Fibroblast of skin of right biceps (primary cell): ENCODE measurements at places on chromosomes 2 and 18.

- peak; percentile 28 for DNase-seq
Measured at GRCh38 chr2:168456521-168457189, 583 bp downstream of the CERS6 start.

- DNase-seq, result no peak
Measured at GRCh38 chr2:62347563-62348270, 151.8 kb downstream of the B3GNT2 start.

DNA sequence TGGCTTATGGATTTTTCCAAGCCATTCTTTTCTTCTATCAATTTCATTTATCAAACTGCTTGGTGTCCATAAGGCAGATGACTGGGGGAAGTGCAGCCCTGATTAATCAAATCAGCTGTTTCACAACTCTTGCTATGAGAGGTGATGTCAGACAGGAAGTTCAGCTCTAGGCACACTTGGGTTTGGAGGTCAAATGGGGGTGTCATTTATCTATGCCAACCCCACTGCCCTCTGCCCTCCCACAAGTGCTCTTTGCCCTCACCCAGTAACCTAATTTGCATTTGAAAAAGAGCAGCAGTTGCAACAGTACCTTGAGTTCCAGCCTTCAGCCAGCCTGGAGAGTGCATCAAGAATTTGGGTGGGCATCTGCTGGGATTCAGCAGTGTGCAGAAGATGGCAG lies 431.3 kb upstream of the SPRED2 start:
- no peak for DNase-seq

GRCh38 chr2:199861132-199861774 lies 10.3 kb upstream of the FTCDNL1 start:
- DNase-seq, result peak; percentile 11

GRCh38 chr2:26998323-26998722 lies 27.9 kb downstream of the MAPRE3 start:
- DNase-seq, result no peak

DNA sequence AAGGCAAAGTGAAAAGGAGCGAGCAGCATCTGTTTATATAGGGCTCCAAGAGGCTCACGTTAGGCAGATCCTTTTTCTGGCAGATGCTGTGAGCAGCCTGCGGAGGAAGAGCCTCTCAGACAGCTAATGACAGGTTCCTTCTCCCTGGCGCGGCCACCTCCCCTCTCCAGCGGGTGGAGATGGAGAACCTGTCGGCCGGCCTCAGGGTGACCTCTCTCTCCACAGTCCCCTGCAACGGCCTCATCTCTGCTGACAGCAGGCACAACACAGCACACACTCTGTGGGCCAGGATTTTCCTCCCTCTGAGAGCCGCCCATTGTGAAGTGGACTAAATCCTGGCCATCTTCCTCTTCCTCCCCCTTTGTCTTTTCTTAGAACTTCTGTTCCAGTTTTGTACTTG lies 119.8 kb downstream of the PRKCE start:
- DNase-seq, result no peak

DNA sequence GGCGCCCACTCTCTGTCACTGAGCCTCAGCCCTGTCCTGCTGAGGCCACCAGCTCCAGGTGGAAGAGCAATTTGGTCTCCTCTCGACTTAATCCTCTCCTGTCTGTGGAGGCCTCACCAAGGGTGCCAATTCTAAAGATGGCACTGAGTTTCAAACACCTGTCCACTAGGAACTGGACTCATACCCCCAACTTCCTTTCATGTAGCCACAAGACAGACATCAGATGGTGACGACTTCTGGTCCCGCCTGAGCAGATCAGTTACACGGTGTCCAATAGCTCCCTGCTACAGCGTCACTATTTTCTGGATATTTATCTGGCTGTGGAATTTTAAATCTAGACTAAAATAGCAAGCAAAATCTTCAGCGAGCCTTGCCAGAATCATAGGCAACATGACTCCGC lies 24.5 kb upstream of the SP5 start:
- DNase-seq, result no peak

GRCh38 chr2:111145103-111145760 lies 24.5 kb downstream of the BCL2L11 start:
- no peak for DNase-seq

DNA sequence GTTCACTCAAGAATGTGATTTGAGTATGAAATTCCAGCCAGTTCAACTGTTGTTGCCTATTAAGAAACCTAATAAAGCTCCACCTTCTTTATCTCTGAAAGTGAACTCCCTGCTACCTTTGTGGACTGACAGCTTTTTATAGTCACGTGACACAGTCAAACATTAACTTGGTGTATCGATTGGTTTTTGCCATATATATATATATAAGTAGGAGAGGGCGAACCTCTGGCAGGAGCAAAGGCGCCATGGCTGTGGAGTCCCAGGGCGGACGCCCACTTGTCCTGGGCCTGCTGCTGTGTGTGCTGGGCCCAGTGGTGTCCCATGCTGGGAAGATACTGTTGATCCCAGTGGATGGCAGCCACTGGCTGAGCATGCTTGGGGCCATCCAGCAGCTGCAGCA lies at the start of gene UGT1A1:
Gene UGT1A1, plus strand, starts transcription at position 228 of the 400 bp plus-strand sequence. Its CDS starts 18 bp downstream, at position 246.
- no peak for DNase-seq

- DNase-seq, result no peak
Measured at GRCh38 chr2:69291721-69292120, 95.3 kb downstream of the GFPT1 start.

GRCh38 chr2:104746299-104746698 lies 107.6 kb upstream of the POU3F3 start:
- no peak for DNase-seq

DNA sequence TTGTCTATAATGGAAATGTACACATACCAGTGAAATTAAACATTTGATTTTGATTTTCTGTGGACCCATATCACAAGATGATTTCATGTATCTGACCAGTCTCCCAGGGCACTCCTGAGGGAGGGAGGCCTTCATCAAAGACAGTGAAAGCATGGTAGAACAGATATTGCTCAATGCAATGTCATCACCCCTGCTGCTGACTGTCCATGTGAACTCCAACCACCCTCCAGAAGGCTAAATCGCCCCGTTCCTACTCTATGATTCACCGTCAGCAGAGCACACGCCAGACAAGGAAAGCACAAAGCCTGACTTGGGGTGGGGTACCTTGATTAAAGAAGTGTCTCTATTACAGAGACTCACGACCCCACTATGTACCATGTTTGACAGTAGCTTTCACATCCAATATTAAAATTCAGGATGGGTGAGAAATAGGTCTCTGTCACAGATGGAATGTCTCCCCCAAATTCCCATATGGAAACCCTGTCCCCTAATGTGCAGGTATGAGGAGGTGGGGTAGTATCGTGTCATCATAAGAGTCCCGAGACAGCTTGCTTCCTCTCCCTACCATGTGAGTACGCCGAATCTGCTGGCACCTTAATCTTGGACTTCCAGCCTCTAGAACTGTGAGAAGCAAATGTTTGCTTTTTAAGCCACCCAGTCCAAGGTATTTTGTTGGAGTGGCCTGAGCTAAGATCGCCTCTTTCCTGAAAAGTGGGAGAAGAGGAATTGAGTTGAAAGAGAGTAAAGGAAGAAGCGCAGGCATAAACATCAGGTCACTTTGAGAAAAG lies 42.4 kb downstream of the CYB5A start:
- DNase-seq, result peak; percentile 65

- DNase-seq, result no peak
Measured at GRCh38 chr18:57518533-57518932, 68.0 kb downstream of the FECH start.

- no peak for DNase-seq
Measured at GRCh38 chr2:74551530-74551929, 2.2 kb downstream of the LOXL3 start.

DNA sequence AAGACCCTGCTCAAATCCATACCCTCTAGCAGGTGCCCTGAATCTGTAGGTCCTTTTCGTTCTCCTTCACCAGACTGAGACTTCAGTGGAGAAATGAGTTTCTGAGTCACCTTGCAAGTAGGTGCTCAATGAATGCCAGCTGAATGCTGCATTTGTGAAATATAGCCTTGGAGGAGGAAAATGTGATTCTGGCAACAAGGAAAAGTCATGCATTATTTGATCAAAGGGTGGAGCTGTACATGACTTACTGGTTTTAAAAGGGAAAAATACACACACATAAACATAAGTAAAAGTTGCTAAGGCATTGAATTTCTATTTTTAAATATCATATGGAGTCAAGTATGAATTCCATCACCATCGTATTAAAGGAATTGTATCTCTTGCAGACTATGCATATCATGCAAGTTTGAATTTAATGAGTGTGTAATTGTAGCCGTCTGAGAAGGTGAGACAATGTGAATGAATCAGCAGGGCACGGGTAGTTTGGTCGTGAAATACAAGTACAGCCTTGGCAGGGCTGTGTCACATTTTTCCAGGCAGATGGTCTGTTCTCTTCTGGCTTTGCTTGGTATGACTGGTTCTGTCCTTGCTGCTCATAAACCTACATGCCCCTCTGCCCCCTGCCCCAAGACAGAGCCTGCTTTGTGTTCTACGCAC lies 160.8 kb downstream of the COL6A3 start:
- peak; percentile 53 for DNase-seq

- DNase-seq, result no peak
Measured at GRCh38 chr2:184472481-184472880, 125.8 kb upstream of the ZNF804A start.

- DNase-seq, result peak; percentile 88
Measured at GRCh38 chr2:191020742-191021381, 6.9 kb upstream of the STAT1 start.

DNA sequence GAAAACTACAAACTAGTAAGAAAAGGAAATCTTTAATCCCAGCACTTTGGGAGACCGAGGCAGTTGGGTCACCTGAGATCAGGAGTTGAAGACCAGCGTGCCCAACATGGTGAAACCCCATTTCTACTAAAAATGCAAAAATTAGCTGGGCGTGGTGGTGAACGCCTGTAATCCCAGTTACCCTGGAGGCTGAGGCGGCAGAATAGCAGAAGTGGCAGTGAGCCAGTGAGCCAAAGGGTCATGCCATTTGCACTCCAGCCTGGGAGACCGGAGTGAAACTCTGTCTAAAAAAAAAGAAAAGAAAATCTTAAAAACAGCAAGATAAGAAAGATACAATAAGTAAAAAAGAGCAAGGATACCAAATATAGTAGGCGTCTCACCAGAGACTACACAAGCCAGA lies 502.9 kb upstream of the ID2 start:
- DNase-seq, result no peak

GRCh38 chr18:48597671-48598070 lies 58.8 kb downstream of the CTIF start:
- DNase-seq, result no peak

DNA sequence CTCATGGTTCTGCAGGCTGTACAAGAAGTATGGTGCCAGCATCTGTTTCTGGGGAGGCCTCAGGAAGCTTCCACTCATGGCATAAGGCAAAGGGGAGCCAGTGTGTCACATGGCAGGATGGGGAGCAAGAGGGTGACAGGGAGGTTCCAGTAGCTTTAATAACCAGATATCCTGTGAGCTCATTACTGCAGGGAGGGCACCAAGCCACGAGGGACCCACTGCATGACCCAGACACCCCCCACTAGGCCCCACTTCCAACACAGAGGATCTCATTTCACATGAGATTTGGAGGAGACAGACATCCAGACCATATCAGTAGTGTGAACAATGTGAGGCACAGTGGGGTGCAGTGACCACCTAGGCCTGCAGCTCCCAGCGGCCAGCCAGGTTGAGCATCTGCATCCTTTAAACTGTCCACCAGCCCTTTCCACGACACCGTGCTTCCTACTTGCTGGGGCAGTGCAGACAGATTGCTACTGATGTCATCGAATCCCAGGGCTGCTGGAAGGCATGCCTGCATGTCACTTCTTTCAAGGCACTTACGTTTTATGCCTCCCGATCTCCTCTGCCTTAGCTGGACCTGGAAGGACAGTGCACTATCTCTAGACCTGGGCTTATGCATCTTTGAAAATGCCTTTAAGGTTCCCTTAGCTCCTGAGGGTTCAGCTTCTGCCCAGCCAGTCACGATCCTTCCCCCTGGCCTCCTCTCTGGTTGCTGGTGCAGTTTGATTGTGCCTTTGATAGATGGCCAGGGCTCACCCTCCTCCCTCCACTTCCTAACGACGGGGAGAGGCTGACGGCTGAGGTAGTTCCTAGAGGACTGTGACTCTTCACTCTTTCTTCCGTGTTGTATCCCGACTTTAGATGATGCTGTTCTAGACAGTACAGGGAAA lies 174.3 kb downstream of the FAM210A start:
- DNase-seq, result no peak

DNA sequence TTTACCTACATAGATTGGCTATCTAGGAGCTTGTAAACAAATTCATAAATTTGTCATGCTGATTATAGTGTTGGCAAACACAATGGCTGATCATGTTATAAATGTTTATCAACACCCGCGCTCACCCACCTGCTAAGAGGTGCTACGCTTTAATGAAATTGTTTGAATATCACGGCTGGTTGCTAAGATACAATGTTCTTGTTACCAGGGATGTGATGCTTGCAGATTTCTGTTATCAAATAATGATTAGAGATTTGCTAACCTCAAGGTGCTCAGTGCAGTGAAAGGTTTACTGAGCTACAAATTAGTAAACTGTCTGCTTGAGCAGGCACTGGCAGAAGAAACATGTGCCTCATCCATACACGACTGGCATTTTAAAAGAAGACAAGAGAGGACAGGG lies 160.0 kb upstream of the ZEB2 start:
- DNase-seq, result no peak

DNA sequence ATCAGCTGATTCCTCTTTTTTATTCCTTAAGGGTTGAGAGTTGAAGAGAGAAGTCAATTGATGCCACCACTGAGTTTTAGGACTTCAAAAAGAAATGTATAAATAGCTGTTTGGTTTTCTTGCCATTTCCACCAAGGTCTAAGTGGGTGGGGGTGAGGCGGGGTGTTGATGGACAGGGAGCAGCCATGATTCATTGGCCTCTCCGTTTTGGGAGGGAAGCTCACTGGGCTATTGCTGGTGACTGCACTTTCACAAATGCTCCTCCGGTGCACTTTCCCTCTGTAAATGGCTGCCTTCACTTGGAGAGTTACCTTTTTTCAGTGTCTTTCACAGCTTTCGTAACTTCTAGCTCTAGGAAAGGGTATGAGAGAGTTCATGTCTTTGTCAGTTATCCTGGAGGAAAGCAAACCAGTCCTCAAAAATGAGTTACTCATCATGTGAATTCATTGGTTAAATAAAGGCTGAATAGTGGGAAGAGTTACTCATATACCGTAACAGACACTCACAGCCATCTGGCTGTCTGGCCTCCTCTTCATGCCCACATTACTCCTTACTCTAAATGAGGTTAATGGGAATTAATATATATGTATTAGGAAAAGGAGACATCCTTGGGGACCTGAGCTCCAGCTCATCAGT lies 17.4 kb upstream of the CTAGE1 start:
- DNase-seq, result peak; percentile 83

DNA sequence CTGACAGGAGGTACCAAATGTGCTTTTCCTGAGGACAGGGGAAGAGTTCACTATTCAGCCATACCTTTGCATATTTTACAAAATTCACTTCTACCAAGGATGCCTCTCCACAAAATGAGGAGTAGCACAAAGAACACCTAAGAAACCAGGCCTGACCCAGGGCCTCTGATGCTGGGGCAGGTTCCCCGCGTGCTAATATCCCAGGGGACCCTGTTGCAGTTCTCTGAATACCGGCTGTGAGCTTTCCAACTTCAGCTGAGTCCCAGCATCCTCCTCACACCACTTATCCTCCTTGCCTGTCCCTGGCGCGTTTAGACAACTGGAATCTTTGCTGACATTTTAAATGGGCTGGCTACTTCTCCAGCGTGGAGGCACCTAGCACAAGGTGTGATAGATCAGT lies 142.3 kb downstream of the BCL2 start:
- no peak for DNase-seq
